Fibroblast of lung (primary cell): ENCODE measurements at places on chromosomes 11 and 22. TPM values are rescaled to one million over a fixed set of nuclear protein-coding genes. Genes with fewer than 3 reads are reported as not detected.

DNA sequence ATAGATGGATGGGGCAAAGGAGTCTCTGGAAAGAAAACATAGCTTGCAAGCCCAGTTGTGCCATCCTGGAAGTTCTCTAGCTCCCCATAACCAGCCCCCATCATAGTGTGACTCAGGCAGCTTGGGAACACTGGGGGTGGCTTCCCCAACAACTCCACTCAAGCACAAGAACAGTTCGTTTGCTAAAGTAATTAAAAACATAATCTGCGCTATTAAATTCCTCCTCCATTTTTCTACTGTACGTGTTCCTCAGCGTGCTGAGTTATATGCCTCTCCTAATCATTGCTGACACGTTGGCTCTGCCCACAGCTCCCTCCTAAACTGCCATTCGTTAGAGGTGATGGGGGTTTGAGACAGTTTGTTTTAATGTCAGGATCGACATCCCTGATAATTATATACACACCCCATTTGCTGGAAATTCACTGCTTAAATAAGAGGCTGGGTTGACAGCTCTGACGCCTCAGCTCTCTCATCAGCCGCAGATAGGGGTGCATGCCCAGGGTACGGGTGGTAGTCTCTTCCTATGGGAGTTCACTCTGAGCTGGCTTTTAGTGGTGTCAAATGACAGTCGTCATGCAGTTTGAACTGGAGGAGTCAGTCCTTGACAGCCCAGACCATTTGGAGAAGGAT lies 59.5 kb upstream of the SEZ6L start:
- no peak for DNase-seq
- no peaks in the 10 kb centered on the region for H3K36me3 ChIP-seq
- no peaks in the 10 kb centered on the region for H3K4me1 ChIP-seq
- no peak overlapping the region for H3K4me3 ChIP-seq
- H3K27ac ChIP-seq, result no peak overlapping the region

DNA sequence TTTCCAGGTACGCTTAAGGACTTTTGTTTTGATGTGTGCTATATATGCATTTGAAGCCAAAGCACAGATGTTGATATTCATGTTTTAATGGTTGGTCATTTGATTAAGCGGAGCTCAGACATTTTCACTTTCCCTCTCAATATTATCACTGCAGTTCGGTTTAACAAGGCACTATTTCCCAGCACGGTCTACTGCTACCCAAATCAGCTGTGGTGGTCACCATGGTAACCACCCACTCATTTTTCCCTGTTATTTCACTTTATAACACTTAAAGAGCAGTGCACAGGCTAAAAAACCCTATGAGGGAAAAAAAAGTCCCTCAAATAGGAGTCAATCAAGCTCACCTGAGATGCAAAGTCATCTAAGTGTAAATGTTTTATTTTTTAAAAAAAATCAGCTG lies 439.6 kb upstream of the CCDC90B start:
- peaks cover 2% of the 10 kb centered on the region for H3K27me3 ChIP-seq
- no peaks in the 10 kb centered on the region for H3K4me1 ChIP-seq
- no peak overlapping the region for H3K4me3 ChIP-seq
- H3K27ac ChIP-seq, result no peak overlapping the region

DNA sequence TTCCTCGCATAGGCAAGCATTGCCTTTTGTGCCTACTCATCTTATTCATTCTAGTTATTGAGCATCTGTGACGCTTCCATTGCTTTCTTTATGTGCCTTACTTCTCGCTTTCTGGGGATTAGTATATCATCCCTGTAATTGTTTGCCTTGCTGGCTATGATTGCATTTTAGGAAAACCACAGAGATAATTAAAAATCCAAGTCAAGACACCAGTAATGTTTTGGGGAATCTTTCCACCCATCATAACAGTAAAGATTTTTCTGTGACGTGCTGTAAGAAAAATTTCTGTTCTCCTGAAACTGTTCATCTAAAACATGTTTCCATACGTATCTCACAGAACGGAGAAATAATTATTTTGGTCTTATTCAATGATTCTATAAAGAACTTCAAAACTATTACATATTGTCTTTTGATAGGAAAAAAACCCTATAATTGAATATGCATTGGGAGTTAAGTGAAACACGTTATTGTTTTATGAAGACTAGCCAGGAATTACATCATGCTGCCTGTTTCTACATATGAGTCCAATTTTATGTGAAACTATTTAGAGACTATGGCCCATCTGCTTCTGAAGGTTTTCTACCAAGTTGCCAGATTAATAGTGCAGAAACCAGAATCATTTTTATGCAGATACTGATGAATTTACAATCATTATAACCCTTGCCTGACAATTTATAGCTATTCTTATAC lies 133.7 kb upstream of the FIBIN start:
- H3K27ac ChIP-seq, result no peak overlapping the region
- H3K27me3 ChIP-seq, result no peaks in the 10 kb centered on the region
- no peaks in the 10 kb centered on the region for H3K4me1 ChIP-seq
- H3K4me3 ChIP-seq, result no peak overlapping the region
- DNase-seq, result no peak

DNA sequence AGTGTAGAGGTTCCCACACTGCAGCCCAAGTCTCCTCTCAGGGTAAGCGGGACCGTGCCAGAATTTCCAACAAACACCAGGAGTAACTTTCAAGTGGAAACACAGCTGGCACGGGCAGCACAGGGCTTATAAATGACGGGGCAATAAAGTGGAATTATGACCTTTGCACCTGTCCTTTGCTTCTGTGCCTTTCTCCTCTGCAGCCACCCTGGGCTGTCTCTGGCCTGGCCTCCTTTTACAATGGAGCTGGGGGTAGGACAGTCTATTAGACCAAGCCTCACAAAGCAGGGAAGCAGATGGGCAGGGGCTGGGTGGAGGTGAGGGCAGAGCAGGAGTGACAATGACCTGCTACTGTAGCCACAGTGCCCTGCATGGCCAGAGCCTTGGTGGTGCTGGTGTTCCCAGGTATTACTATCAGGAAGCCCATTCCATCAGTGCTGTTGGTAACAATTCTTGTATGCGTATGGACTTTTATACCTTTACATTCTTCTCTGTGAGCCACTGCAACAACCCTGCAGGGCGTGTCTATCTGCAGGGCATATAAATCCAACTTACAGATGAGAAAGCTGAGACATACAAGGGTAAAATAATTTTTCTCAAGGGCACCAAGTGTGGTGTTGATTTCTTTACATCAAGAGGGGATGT lies 387.8 kb downstream of the CTTN start:
- H3K4me1 ChIP-seq, result no peaks in the 10 kb centered on the region
- no peak overlapping the region for H3K4me3 ChIP-seq
- no peaks in the 10 kb centered on the region for H3K36me3 ChIP-seq
- H3K27ac ChIP-seq, result no peak overlapping the region

- H3K36me3 ChIP-seq, result peaks cover 30% of the 10 kb centered on the region
- H3K27ac ChIP-seq, result no peak overlapping the region
- DNase-seq, result no peak
- H3K27me3 ChIP-seq, result no peaks in the 10 kb centered on the region
These were observed 10.4 kb downstream of the RCOR2 start for GRCh38 chr11:63906585-63906984.

DNA sequence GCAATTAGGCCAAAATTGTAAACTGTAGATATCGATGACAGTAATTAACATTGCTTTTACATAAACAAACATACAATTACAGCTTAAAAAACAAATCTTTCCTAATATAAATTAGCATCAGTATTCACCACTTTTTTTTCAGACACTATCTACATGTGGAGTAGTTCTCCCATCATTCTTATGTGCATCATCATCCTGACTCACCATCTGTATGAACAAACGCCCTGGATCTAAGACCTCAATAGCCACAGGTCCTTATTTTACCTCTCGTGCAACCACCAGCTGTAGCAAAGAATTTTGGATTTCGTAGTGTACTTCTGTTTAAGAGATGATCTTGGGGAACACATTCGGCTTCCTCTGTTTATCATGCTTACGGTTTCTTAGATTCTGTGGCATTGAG lies 551.9 kb upstream of the KIRREL3 start:
- H3K4me1 ChIP-seq, result no peaks in the 10 kb centered on the region
- no peak overlapping the region for H3K27ac ChIP-seq
- no peak overlapping the region for H3K4me3 ChIP-seq
- no peaks in the 10 kb centered on the region for H3K27me3 ChIP-seq
- peak; percentile 50 for DNase-seq
- H3K36me3 ChIP-seq, result no peaks in the 10 kb centered on the region

- no peaks in the 10 kb centered on the region for H3K27me3 ChIP-seq
- no peak overlapping the region for H3K27ac ChIP-seq
- H3K36me3 ChIP-seq, result no peaks in the 10 kb centered on the region
- H3K4me3 ChIP-seq, result no peak overlapping the region
These were observed 168.9 kb upstream of the TBCEL start for GRCh38 chr11:120854988-120855387.

The RHOD gene
- 4.7 and 11.6 TPM in 2 replicates for polyA plus RNA-seq

The SLC22A25 gene
- not detected in 2 replicates for polyA plus RNA-seq
